ENCODE measurements at places on chromosomes 16 and 17.

- no peak for DNase-seq
These were observed 12.4 kb downstream of the P3H4 start for GRCh38 chr17:41799366-41799765.

DNA sequence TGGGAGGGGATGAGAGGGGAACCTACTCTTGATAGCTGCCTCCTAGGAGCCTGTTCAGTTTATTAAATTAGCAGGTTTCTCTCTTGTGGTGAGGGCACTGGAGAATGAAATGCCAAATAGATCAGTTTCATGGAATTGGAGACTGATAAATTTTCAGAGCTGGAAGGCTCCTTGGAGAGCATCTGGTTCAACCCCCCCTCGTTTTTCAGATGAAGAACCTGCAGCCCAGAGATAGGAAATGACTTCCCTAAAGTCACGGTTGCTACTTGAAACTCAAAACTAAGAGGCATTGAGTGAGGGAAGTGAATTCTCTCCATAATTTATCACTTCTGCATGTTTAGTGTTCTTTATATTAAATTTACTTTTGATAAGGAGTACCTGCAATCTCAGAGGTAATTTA lies 366.0 kb upstream of the CCL2 start:
- no peak for DNase-seq

DNA sequence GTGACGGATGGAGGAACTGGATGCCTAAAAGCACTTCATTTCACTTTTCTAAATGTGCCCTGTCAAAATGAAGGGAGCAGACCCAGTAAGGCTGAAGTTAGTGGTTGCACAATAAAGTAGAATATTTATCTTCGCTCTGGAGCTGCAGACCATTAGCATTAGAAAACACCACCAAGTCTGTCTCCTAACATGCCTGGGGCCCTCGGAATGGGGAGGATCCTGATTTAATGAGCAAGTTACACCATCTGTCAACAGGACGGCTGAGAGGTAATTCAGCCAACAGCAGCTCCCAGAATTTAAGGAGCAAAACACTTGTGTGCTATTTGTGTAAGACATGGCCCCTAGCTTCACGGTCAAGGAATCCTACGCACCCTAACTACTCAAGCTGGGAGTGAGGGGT lies 22.3 kb downstream of the CA10 start:
- DNase-seq: no peak

- DNase-seq: no peak
These were observed 10.1 kb downstream of the DYNC1LI2 start for GRCh38 chr16:66741169-66741900.

DNA sequence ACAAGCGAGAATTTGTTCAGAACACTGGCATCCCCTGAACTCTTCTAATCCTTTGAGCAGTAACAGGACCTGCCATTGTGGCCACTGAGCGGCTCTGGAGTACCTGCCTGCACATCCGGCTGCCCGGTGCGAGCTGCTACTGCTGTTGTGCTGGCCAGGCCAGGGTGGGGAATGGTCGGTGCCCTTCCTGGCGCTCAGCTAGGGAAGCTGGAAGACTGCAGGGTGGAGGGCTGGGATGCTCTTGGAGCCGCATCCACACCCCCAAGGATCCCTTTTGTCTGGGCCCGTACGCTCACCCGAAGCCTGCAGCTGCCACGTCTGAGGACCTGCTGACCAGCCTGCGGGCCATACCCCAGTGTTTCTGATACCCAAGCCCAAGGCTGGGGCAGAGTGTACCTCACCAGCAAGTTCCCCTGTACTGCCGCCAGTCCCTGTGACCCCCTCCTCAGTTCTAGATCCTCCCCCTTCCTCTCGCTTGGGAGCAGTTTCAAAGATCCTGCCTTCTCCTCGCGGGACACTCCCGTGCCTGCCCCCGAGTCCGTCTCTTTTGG lies 49.7 kb downstream of the PGS1 start:
- no peak for DNase-seq

All from T-helper 17 cell (primary cell).